ENCODE measurements at places on chromosomes 3 and 15.

DNA sequence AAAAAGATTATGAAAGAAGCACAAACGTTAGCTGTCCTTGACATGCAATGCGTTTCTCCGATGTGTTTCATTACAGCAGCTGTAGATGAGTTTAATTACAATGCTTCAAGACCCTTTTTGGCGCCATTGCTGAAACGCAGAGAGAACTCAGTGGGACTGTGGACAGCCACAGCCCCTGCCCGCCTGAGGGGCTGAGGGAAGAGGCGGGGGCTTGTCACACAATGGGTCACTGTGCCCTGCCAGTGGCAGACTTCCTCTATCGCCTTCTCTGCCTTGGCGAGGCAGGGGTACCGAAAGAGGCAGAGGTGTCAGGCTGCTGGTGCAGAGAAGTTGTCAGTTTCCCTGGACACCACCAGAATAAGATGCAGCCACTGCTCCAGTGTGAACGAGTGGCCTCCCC, 252.0 kb downstream of the NR2F2 start:
- DNase-seq = no peak

- DNase-seq = no peak
These were observed 132.2 kb upstream of the PRICKLE2 start for GRCh38 chr3:64357481-64357880.

GRCh38 chr3:129224984-129225393, 24.4 kb upstream of the COPG1 start:
- DNase-seq = peak; percentile 64

- no peak for DNase-seq
These were observed 724.1 kb downstream of the GRM7 start for GRCh38 chr3:7585052-7585451.

GRCh38 chr3:187777331-187777941, 32.2 kb upstream of the BCL6 start:
- peak; percentile 73 for DNase-seq

DNA sequence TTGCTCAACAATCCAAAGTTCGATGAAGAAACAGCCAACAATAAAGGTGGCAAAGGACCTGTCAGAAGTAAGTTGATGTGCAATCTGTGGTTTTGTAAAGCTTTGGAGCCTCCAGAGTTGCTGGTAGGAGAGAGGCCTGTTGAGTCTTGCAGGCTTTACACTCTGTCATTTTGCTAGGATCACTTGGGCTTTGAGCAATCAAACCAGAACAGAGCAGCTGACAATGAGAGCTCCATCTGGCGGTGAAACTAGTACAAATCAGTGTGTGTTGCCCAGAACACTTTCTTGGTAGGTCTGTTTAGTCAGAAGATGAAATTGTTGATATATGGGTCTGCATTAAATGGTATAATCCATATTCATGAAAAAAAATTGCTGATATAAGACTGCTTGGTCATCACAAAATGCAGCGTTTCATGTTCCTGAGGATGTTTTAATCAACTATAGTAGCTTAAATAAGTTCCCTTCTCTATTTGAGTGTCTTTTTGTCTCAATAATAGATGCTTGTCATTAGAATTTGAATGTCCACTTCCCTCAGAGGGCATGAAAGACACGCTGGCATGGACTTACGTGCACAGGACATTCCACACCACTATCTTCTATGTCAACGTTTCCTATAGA, 25.7 kb downstream of the TMOD2 start:
- peak; percentile 75 for DNase-seq

DNA sequence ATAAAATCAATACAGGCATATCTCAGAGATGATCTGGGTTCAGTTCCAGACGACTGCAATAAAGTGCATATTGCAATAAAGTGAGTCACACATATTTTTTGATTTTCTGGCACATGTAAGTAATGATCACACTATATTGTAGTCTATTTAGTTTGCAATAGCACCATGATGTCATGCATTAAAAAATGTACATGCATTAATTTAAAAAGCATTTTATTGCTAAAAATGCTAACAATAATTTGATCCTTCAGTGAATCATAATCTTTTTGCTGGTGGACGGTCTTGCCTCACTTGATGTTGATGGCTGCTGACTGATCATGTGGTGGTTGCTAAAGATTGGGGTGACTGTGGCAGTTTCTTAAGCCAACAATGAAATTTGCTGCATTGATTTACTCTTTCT, 511.1 kb downstream of the OTOL1 start:
- no peak for DNase-seq

GRCh38 chr15:80423215-80423614, 19.0 kb downstream of the ARNT2 start:
- no peak for DNase-seq

DNA sequence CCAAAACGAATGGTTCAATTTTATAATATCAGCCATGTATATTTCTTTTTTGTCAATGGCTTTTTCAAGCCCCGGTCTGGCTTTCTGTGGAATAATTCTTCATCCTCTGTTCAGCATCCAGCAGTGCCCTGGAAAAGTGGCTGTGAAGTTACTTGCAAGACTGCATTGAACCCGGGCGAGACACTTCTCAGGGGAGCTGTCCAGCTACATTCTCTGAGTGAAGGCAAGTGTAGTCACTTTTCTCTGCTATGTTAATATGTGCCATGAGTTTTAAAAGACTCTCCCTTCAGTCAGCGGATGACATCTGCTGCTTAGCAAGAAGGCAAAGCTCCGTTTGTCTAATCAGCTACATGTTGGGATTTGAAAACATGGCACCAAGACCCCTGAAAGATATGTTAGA, 81.3 kb upstream of the RGMA start:
- DNase-seq = no peak

GRCh38 chr3:16239086-16239770, 25.5 kb downstream of the DPH3 start:
- DNase-seq = no peak

DNA sequence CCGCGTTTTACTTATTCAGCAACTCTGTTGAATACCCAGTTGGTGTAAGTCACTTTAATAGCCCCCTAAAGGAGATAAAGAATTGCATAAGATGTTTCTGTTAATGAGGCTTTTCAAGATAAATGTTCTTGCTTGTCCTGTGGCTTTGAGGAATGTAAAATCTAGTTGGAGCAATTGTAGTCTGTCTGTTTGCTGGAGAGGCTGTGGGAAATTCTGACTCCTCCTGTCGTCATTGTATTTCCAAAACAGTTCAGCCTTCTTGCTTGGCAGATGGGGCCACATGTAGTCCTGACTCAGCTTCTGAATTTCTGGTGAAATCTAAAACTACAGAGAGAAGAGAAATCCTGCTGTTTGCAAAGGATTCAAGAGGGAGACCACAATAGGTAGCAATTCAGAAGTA, 114.4 kb downstream of the RYR3 start:
- no peak for DNase-seq

GRCh38 chr3:194661946-194662345, 10.0 kb downstream of the LSG1 start:
- no peak for DNase-seq

- no peak for DNase-seq
These were observed 30.6 kb downstream of the MB21D2 start for GRCh38 chr3:192887047-192887446.

GRCh38 chr3:4791358-4791757, 187.9 kb upstream of the BHLHE40 start:
- DNase-seq = no peak

- no peak for DNase-seq
These were observed 28.8 kb downstream of the RBP2 start for GRCh38 chr3:139447486-139447885.

DNA sequence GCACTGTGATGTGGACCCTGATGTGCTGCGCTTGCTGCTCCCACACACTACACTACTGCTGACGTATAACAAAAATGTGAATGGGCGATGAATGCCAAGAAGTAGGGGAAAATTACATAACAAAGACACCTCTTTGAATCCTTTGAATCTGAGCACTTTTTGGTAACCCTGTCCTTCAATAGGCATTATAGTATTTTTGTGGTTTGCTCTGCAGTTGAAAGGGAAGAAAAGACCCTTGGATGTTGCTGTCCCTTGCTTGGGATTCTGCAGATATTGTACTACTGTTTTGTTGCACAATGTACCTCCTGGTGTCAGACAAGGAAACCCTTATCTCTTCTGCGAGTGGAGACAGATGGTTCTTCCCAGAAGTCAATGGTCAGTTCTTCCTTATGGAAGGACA, 124.8 kb upstream of the UBE3A start:
- DNase-seq = no peak

DNA sequence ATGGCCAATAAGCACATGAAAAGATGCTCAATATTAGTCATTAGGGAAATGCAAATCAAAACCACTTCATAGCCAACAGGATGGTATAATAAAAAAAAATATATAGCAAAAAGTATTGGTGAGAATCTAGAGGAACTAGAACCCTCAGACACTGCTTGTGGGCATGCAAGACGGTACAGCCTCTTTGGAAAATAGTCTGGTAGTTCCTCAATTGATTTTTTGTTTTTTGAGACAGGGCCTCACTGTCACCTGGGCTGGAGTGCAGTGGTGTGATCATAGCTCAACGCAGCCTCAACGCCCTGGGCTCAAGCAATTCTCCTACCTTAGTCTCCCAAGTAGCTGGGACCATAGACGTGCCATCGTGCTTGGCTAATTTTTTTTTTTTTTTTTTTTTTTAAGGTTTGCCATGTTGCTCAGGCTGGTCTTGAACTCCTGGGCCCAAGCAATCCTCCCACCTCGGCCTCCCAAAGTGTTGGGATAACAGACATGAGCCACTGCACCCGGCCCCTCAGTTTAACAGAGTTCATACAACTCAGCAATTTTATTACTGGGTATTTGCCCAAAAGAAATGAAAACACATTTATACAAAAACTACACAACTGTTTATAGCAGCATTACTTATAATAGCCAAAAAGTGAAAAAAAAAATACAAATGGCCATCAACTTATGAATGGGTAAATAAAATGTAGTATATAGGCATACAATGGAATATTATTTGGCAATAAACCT, 5.1 kb downstream of the PRC1 start:
- DNase-seq = no peak

DNA sequence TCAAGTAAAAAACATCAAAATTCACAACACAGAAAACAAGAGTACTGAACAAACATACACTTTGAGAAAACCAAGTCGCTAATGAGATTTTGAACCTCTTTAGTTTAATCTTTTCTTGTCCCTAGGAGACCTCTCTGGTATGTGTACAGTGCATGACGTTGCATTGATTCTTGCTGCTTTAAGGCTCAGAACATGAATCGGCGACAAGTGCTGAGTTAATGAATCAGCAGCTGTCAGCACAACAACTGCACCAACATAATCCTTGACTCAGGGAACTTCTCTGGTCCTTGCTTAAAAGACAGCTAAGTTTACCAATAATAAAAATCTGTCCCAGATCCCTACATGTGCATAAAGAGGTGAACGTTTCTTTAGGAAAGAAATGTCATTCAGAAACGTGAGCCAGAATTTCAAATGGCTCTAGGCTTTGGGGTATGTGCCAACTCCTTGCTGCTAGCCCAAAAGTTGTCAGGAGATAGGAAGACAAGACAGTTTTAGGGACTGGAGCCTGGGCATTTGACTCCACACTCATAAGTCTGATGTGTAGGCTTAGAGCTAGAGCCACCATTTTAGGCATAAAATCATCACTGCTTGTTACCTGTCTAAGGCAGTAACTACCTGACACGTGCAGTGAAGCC, 86.9 kb downstream of the IL5RA start:
- no peak for DNase-seq

DNA sequence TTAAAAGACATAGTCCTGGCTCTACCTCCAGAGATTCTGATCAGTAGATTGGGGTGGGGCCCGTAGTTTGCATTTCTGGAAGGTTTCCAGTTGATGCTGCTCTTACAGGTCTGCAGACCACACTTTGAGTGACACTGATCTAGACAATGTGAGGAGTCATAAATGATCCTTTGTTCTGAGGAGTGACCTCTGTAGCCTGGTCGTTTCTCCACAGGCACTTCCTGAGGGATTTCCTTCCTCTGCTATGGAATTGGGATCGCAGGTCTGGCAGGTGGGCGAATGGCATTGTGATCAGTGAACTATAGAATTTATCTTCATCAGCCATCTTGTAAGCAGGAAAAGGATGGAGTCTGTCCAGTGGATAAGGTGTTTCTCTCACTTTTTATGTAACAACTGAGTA, 5.5 kb downstream of the GFM1 start:
- DNase-seq = no peak

GRCh38 chr3:89506462-89507103, 399.2 kb downstream of the EPHA3 start:
- no peak for DNase-seq

DNA sequence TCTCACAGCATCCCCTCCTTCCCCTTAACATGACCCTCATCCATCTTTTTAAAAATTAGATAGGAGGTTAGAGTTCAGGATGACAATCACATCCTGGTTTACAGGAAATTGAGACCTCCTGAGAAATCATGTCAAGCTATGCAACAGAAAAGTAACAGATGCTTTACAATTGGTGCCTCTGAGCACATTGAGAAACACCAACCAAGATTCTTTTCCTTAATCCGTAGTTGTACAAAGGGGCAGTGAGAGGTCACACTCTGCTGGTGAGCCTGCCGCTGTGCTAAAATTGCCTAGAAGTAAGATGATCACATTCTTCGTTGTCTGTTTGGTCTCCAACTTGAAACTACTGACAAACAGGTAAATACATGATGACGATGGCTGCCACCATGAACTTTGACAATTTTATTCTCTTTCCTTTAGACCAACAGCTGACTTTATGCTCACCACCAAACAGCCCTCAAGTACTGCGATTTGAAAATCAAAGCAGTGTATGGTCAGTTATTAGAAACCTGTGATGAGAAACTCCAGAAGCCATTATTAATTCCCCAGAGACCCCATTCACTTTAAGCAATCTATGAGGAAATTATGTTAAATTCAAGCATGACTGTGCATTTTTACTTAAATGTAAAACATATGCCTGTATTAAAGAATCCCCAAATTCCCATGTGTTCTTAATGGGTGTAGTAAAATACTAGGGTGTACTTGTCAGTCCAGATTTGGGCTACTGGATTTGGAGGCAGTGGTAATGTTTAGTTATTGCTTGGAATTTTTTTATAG, 210.7 kb upstream of the UBE2E1 start:
- DNase-seq = no peak
